ENCODE measurements at places on chromosomes 4 and X.

DNA sequence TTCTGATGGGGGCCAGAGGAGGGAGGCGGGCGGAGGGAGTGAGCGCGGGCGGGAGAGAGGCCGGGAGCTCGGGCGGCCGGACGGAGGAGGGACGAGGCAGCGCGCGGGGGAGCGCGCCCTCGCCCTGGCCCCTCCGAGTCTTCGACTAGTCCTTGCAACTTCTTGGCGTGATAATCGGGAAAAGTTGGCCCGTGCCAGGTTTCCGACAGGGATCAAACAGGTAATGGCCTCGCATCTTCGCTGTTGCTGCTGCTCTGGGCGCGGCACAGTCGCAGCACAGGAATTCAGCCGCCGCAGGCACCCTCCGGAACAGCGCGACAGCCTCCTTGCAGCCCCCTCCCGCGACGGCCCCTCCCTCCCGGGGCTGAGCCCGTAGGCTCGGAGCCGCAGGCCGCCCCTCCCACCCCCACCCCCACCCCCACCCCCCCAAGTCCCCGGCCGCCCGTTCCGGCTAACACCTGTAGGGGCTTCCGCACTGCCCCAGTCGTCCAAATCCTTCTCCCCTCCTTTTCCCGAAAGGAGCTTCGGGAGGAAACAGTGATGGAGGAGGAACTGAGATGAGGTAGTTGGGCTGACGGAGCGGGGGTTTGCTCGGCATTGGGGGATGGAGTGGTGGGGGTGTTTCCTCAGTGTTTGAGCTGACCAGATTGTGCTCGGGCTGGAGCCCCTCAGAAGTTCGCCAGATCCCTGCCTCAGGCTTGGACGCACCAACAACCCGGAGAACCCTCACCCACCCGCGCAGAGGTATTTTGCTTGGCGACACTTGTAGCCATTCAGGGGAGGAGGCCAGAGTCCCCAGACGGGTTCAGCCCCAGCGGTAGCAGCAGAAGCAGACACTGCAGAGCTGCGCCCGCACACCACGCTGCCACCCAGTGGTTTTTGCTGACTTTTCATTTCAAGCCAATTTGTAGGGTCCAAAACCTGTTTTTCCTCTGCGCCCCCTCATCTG, at the start of gene FGF13:
FGF13 (minus strand) TSS at position 319 of the 949 bp plus-strand sequence. CDS start 714 bp downstream, outside the sequence.
- DNase-seq = no peak

GRCh38 chr4:128809477-128810330, at the start of gene JADE1:
TSS of gene JADE1 (plus strand) at chr4:128809700. CDS start at chr4:128831759, 22,059 bp downstream.
- peak; percentile 89 for DNase-seq

- no peak for DNase-seq
Observed at GRCh38 chr4:148530114-148530513, 87.9 kb upstream of the NR3C2 start.

GRCh38 chrX:39196192-39197102, 395.2 kb downstream of the MID1IP1 start:
- DNase-seq = no peak

DNA sequence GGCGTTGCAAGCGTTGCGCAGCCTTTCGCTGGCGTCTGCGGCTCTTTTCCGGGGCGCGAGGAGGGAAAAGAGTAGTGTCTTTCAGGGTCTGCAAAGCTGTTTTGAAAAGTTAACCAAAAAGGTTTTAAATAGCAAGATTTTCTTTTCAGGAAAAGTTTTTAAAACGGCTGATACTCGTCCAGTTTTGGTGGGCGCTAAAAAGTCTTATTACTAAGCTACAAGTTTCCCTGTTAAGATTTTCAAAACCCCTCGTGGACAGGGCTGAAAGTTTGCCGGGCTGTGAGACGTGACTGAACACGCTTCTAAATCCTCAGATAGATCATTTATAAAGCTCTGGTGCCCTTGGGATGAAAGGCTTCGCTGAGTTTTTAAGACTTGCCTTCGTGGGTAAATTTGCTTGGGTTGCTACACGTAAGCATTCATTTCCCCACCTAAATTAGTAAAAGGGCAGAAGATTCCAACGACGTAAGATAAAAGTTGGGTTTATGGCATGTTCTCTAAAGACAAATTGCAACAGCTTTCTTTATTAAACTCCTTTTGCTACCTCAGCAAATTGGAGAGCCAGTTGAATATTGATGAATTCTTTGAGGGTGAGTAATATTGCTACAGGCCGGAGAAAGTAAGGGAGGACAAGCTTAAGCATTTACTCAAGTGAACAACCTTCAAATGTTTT, 91.5 kb downstream of the HPRT1 start:
- DNase-seq = no peak

- no peak for DNase-seq
Observed at GRCh38 chr4:169438057-169438480, 167.3 kb upstream of the SH3RF1 start.

- no peak for DNase-seq
Observed at GRCh38 chr4:73589261-73589847, 30.9 kb downstream of the RASSF6 start.

DNA sequence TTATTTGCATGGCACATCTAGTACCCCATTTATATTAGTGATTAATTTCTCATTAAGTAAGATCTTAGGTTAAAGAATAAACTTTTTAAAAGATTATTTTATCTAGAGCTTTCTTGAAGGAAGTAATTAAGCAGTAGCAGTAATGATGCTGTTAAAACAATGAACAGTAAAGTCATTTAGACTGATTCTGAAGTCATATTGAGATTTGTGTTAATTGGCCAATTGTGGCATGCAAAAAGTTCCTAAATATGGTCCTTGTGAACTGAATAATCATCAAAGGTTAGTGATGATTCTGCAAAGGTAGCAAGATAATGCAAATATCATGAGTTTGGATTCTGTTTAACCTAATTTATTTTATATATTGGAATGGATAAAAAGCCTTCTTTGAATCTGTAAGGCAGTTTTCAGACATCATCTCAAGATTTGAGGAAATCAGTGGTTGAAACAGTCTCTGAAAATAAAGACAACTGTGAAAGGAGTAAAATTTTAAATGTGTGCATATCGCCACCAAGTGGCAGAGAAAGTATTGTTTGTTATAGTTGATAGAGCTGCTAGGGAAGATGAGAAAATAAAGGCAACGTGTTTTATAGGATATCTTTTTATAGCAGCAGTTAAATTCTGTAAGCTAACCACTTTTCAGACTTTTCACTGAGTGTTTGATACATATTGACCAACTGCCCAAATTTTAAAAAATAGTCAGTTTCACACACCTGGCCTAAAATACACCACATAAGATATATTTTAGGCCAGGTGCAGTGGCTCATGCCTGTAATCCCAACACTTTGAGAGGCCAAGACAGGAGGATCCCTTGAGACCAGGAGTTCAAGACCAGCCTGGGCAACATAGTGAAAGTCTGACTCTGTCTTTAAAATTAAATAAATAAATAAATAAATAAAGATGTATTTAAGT, 79.6 kb downstream of the CCKAR start:
- DNase-seq = no peak

GRCh38 chr4:13599159-13599558, 28.4 kb downstream of the BOD1L1 start:
- no peak for DNase-seq

- no peak for DNase-seq
Observed at GRCh38 chrX:148612431-148612830, 112.0 kb downstream of the AFF2 start.

DNA sequence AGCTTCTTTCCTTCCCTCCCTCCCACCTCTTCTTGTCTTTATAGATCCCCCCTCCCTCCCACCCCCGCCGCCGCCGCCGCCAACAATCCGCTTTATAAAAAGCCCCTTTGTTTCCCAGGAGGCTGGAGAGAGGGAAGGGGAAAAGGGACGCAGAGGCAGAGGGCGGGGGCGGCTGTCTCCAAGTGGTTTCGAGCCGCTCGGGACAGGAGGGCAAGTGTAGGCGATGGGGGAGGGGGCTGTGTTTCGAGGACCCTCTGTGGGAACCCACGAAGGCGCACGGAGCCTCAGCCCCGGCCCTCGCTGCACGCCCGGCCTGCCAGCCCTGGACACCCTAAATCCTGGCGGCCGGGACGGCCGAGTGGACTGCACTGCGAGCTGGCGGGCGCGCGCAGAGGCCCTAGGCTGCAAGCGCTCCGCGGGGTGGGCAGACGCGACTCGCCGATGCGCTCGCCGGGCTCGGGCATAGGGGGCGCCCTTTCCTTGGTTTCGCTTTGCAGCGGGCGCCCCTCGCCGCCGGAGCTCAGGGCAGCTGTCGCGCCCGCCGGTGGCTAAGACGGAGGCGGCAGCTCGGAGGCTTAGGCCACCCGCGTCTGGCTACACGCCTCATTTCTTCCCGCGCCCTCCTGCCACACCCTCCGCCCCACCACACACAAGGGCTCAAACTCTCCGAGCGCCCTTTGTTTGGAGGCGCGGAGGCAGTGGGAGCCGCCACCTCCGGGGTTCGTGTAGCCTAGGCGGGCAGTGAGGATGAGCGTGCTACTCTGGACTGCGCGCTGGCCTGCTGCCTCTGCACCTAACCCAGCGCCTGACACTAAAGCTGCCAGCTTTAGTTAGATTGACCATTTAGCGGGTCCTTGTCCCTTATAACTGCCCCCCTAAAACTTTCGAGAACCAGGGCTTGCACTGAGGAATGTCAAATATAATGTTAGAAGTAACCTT, 2.2 kb downstream of the MAMLD1 start:
- no peak for DNase-seq

DNA sequence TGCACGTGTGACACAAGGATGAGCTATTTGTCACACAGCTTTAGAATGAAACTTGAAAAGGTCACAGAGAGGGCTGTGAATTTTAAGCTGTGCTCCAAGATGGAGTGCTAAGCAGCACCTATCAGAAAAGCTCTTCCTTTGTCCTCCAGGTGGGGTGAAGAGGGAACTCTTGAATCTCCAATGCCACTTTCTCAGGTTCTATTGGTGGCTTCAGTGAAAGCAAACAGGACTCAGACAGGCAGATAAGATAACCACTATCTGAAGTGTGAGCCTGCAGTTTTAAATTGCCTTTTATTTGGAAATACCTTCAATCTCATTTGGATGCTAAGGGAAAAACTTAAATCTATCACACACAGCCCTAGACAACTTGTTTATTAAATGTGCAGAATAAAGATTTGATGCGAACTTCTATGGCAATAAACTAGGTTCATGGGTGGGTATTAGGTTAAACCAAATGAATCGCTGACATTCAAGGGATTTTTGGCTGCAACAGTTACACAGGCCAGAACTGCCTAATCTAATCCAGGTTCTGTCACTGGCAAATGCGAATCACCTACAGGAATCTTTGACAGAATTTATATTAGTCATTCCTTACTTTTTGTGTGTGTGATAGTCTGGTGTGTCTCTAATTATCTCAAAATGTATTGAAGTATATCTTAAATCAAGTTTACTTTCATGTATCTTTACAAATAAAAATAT, 13.6 kb upstream of the PDGFRA start:
- no peak for DNase-seq

GRCh38 chr4:1062419-1062818, 50.9 kb downstream of the RNF212 start:
- DNase-seq = no peak

GRCh38 chr4:107319386-107319785, 283.3 kb upstream of the DKK2 start:
- no peak for DNase-seq

DNA sequence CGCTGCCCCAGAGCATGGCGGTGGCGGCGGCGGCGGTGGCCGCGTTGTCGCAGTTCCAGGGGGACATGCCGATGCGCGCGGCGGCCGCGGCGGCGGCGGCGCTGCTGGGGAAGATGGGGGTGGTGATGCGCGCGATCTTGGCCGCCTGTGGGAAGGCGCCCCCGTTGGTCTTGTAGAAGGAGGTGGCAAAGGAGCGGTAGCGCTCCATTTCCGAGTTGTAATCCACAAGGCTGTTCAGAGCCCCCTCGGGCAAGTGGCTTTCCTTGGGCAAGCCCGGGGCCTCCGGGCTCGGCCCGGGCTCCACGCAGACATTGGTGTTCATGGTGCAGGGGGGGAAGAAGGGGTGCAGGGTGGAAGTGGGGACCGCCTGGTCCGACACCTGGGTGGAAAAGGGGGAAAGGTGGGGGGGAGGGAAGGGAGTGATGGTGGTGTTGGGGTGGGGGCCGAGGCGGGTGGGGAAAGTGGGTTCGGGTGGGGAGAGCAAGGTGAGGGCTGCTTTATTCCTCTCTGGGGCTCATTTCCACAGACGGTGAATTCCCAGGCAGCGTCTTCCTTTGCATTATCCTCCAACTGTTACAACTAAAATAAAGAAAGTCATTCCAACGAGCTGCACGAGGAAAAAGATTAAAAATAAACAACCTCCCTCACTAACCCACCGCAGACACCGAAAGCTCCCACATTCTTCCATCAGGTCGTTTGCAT, 3.1 kb downstream of the CXXC4 start:
- DNase-seq = no peak

DNA sequence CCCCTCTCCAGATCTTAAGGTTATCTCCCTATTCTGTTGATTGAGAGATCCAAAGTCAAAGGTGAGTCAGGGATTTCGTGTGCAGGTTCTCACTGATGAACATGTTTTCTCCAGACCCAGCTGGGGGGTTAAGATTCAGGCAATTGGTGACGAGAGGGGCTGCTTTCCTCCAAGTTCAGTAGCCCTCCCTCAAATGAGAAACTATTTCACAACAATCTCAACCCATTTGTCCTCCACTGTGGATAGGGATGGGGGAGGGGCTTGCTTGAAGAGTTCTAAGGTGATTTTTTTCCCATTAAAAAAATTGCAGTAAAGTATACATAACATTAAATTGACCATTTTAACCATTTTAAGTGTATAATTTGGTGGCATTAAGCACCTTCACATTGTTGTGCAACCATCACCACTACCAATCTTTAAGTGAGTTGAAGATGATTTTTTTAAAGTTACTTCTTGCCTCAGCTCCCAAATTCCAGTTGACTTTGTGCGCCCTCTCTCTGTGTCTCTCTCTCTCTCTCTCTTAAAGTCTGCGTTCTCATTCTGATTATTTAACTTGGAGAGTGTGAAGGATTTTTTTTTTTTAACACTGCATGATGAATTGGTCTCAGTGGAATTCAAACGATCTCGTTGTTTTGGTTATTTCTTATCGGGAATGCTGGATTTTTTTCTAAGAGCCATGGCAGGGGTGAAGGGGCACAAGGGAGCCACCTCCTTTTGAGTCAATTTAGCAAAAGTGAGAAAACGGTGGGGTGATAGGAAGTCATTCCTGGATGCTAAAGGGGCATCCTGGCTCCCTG, 175.9 kb downstream of the SHROOM3 start:
- DNase-seq = no peak

DNA sequence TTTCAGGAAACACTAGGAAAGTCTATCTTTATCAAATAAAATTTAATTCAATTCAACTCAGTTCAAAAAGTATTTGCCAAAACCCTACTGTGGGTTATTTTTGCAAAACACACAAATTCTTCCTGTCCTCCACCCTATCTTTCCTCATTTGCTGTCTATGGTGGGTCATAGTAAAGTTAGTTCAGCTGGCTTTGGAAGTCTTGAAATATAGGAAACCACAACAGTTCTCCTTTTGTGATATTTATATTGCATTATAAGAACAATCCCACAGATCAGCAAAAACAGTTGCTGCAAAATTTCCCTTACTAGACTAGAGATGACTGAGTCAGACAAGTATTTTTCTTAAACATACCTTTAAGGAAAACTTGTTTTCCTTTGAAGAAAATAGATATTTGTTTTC, 22.2 kb downstream of the CYBB start:
- no peak for DNase-seq

- no peak for DNase-seq
Observed at GRCh38 chrX:26581091-26581490, 365.1 kb downstream of the MAGEB5 start.
